Fibroblast of skin of right quadriceps (primary cell): ENCODE measurements at places on chromosomes 11 and 22.

- no peak for DNase-seq
Measured at GRCh38 chr11:108278546-108278945, 55.7 kb downstream of the ATM start.

DNA sequence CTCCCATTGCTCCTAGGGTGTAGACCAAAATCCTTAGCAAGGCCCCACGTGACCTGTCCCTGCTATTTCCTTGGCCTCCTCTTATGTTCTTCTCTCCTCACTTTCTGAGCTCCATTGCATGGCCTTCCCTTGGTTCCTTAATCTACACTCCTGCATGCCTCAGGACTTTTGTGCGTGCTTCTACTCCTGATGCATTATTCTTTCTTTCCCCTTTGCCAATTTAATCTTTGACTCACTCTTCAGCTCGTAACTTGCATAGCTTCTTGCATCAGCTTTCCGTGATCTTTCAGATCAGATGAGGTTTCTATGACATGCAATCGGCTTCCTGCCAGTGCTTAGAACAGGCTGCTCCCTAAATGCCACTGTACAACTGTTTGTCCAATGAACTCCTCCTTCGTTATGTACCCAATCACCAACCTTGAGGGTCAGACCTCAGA, 261.6 kb upstream of the CADM1 start:
- DNase-seq = peak; percentile 88

DNA sequence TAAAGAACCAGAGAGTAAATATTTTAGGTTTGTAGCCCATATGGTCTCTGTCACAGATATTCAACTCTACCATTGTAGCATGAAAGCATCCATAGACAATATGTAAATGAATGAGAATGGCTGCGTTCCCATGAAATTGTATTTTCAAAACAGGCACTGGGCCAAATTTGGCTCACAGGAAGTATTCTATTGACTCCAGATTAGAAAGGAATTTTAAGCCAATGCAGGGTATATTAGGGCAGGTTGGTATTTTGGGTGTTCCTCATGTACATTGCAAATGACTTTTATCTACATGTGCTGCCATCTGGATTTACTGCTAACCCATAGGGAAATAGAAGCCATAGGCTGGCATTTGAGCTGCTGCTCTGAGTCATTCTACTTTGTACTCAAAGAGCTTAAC, 35.1 kb upstream of the PDGFD start:
- no peak for DNase-seq

GRCh38 chr11:98289617-98290263, 731.0 kb upstream of the CNTN5 start:
- no peak for DNase-seq

DNA sequence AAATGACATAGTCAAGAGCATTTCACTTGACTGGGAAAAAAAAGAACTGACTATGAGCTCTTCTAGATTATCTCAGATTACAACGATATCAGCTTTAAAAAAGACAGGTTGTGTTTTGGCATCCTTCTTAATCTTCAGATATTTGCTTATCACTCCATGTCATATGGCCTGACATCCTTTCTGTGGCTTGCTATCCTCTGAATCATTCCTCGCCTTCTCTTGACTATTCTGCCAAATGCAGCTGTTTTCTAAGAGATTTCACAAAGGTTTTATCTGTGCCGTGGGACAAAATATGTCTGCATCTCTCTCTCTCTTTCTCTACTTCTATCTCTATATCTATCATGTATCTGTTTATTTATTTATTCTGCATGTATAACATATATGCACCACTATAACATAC, 746.1 kb downstream of the CNTN5 start:
- no peak for DNase-seq

DNA sequence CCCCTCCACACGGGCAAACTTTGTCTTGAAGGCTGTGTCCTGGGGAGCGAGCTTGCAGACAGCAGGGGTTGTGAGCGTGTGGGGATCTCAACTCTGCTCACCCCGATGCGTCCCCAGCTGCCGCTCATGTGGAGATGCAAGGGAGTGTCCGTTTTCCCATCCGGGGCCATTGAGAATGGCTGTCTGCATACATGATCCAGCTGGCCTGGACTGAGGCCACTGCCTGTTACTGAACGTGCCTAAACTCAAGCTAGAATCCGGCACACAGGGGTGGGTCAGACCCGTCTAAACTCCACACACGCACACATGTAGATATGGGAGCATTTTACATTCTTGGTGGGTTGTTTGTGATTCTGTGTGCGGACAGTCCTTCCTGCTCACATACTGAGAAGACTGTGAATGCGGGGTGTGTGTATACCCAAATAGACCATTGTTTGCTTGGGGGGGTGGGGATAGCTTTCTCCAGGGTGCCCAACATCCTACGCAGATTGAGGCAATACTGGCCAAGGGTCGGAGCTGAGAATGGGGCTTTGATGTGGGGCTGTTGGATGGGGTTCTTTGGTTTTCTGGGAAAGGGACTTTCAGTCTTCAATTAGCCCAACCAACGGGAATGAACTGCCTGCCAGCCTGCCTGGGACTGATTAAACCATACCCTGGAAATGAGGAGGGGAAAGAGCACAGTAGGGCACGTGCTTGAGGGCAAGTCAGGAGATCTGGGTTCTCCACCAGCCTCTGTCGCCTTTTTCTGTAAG, 60.4 kb downstream of the ST3GAL4 start:
- DNase-seq = no peak

- no peak for DNase-seq
Measured at GRCh38 chr22:48205161-48205560, 1442.7 kb downstream of the TBC1D22A start.

GRCh38 chr11:90189011-90189410, 33.8 kb downstream of the CHORDC1 start:
- no peak for DNase-seq

DNA sequence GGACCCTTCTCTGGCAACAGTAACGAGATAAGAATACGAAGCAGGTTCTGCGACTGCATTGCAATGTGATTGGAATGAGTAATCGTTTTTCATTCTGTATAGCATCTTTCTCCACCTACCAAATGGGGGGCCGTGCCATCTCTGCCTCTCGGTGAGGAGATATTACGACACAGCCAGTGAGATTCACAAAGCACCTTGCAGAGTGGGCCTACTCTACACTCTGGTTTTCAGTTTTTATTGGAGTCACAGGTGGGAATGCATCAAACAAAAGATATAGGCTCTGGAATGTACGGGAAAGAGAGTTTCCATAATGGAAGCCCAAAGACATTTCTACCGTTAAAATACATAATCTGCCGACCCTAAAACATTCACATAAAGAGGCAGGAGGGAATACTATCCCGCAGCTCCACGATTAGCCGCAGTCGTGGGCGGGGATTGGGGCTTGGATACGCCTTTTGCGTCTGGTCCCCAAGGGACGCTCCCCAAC, 423 bp upstream of the RTN3 start:
- no peak for DNase-seq

DNA sequence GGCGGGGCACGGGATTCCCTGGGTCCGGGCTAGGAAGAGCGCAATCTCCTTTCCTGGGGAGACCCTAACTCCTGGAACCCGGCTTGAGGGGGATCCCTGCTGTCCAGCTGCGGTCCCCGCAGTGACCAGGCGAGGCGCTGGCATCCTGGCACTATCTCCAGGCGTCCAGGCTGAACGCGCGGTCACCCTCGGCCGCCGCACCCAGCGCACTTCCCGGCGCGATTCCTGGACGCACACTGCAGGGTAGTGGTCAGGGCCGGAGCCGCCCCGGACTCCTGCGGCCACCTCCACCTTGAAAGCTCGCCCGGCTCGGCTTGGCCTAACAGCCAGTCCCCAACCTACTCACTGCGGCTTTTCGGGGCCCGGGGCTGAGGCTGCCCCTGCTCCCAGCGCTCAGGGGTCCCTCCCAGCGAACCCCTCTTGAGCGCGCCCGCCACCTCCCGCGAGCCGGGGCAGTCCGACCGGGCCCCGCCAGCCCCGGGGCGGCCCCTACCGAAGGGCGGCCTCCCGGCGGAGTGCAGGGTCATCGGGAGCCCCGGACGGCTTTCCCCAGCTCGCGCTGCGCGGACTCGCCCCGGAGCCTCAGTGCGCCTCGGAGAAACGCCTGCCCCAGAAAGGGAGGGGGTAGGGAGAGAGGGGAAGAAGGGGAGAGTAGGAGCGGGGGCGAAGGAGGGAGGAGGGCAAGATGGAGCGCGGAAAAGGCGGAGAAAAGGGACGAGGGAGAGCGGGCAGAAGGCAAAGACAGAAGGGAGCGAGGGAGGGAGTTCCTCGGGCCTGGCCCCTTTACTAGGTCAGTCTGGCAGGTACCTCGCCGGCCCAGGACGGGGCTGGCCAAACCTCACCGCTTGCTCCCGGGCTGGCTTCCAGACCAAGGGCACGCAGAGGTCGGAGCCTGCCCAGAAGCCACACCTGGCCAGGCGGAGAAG, 1.0 kb downstream of the POU2AF3 start:
- DNase-seq = peak; percentile 25

DNA sequence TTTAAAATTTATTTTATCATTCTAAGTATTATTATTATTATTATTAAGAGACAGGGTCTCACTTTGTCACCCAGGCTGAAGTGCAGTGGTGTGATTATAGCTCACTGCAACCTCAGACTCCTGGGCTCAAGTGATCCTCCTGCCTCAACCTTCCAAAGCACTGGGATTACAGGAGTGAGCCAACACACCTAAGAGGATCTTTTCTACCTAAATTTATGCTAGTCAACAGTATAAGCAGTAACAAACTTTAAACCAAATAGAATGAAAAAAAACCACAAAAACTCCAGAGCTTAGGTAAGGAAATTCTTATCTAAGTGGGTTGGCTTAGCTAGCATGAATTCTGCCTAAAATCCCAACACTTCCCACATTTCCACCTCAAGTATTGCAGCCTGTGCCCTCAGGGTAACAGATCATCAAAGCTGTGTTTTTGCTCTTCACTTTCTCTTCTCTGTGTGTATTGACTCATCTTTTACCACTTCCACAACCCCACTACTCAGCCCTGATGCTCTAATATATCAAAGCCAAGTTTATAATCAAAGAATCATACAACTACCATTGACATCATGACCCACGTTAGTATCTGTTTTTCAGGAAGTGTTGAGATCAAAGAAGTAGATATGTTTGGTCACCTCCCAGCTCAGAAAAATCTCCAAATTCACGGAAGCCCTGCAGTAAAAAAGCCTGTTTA, 93.7 kb upstream of the SPON1 start:
- DNase-seq = no peak

- no peak for DNase-seq
Measured at GRCh38 chr11:130315354-130315970, 745 bp upstream of the ZBTB44 start.

DNA sequence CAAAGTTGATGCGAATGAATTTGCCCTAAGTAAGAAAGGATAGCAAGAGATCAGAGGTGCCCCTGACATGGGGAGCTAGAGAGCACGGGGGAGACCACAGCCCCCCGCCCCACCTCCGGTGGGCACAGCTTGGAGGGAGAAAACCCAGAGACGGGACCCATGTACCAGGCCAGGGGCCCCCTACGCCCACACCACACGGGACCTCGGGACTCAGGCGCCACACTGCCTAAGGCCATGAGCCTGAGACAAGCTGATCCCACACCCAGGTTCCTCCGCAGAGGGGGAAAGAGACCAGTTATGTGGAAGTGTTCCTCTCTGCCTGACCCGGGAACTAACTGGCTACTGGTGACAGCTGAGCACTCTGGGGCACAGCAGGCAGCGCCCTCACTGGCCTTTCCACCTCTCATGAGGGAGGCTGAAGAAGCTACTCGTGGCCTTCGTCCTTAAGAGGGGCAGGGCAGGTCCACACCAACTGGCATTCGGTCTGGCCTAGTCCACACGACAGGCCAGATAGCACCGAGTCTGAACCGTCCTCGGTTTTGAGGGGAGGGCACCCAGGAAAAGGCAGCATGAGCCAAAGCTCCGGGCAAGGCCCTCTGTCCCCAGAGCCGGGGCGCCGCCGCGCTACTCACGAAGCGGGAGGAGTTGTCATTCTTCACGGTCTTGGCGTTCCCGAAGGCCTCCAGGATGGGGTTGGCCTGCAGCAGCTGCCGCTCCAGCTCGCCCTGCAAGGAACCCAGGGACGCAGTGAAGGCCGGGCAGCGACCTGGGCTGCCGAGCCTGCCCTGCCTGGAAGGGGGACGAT, 65.8 kb downstream of the MYH9 start:
- no peak for DNase-seq

GRCh38 chr22:17851759-17852158, 77.5 kb upstream of the BID start:
- DNase-seq = no peak

DNA sequence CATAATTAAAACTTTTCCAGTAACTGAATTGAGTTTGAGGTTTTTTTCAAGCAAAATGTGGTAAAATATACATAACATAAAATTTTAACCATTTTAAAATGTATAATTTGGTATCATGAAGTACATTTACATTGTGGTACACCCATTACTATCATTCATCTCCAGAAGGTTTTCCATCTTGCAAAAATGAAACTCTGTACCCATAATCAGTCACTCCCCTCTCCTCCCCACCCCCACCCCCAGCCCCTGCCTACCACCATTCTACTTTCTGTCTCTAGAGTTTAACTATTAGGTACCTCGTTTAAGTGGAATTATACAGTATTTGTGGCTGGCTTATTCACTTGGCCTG, 63.7 kb downstream of the MICAL2 start:
- no peak for DNase-seq

DNA sequence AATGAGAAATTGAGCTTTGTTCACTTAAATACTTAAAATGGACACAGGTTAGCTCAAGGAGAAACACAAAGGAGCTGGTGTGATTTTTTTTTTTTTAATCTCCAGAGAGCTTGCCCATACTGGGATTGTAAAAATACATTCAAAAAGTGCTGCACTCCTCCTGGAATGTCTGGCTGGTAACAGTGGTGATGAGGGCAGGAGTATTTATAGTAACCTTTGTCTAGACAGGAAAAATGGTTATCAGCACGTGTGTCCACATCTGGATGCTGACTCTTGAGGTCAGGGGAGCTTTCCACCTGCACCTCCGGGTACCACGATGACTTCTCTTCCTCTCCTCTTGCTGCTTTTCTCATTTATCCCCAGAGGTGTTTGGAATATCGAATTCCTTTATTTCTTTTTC, 30.1 kb downstream of the EXT2 start:
- DNase-seq = no peak

DNA sequence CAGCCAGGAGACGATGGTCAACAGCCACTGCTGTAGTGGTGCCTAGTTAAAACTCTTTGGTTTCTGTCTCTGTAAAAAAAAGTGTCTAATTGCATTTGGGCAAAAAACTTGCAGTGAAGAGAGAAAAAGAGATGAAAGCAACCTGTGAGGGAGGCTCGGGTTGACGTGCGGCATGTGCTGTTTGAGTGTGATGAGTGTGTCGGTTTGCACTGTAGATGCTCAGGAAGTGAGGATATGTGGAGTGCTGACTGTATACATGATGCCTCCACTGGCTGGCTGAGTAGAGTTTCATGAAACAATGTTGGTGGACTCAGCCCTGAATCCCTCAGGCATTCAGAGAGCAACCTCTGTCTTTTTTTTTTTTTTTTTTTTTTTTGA, 4.3 kb upstream of the DGCR6L start:
- DNase-seq = no peak

- DNase-seq = no peak
Measured at GRCh38 chr11:113577356-113578032, 102.3 kb upstream of the DRD2 start.

- no peak for DNase-seq
Measured at GRCh38 chr11:10320736-10321465, 16.0 kb downstream of the ADM start.

GRCh38 chr11:28715726-28716125, 607.5 kb downstream of the METTL15 start:
- no peak for DNase-seq
